ENCODE measurements at places on chromosomes 3 and 15. TPM values are rescaled to one million over a fixed set of nuclear protein-coding genes. Genes with fewer than 3 reads are reported as not detected.

DNA sequence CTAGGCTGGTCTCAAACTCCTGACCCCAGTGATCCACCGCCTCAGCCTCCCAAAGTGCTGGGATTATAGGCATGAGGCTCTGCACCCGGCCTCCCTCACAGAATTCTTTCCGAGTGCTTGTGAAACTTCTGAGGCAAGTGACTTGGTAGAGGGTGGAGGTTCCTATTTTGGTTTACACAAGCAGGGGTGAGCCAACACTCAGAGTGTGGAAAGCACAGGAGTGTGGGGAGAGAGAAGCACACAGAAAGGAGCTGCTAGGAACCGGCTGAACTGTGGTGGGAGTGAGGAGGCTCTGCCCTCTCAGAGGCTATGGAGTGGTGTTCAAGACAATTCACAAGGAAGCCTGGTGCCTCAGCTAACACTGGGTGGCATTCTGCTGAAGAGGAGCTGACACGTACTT is 7.7 kb downstream of the CAPN3 start:
- DNase-seq: no peak

DNA sequence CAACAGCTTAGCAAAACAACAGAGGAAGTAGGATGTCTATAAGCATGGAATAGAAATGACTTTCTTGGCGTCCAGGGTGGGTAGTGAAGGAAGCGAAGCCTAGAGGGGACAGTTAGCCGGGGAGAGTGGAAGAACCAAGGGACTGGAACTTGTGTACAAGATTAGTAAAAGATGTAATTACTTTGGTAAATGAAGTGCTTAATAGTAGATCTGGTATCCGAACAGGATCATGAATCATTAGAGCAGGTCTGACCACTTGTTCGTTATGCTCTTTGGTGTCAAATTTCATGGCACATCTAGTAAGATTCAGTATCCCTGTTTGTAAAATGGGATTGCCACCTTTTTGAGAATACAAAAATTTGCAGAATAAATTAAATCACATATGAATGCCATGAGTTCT is 112.5 kb upstream of the MLF1 start:
- DNase-seq: no peak

The SERINC4 gene
- not detected for total RNA-seq

DNA sequence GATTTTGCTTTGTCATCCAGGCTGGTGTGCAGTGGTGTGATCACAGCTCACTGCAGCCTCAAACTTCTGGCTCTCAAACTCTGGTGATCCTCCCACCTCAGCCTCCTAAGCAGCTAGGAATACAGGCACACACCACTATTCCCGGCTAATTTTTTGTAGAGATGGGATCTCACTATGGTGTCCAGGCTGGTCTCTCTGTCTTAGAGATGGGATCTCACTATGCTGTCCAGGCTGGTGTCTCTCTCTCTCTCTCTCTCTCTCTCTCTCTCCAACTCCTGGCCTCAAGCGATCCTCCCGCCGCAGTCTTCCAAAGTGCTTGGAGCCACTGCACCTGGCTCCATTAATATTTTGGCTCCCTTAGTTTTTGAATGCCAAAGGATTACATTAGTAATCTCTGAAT is 17.7 kb downstream of the USF3 start:
- DNase-seq: no peak

DNA sequence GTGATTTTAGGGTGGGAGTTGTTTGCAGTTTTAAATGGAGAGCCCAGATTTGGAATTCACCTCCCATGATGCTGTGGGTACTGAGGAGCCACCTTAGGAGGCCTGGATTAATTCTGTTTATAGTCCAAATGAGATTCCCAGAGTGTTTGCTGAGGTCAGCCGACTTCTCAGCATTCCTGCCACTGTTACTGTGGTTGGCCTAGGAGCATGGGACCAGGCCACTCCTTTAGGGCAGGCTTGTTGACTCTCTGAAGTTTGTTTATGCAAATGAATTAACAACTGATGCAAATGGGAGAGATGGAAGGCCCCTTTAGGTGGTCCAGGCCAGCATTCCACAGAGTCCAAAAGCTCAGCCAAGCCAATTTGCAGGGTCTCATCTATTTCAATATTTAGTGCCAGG is 46.1 kb downstream of the CACNA2D3 start:
- DNase-seq: no peak
